ENCODE measurements at places on chromosomes 7 and 10. TPM values are rescaled to one million over a fixed set of nuclear protein-coding genes. Genes with fewer than 3 reads are reported as not detected.
A peak's percentile ranks its signal among the peaks of the same experiment; 100 is the strongest.

DNA sequence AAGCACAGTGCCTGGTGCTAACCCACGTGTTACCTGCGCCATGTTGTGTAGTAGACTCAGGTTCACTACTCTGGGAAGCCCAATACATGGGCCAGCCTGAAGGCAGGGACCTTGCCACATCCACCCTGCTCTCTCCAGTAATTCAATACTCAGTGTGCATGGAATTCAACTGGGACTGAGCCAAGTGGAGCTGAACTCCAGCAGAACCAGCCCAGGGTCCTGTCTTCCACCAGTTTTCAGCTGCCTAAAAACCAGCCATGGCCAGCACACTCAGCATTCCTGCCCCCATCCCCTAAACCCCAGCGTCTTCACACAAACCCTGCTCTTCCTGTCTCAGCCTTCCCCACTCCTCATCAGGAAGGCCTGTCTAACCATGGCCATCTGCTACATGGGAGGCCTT, 15.4 kb downstream of the FGF8 start:
- no peak for DNase-seq

DNA sequence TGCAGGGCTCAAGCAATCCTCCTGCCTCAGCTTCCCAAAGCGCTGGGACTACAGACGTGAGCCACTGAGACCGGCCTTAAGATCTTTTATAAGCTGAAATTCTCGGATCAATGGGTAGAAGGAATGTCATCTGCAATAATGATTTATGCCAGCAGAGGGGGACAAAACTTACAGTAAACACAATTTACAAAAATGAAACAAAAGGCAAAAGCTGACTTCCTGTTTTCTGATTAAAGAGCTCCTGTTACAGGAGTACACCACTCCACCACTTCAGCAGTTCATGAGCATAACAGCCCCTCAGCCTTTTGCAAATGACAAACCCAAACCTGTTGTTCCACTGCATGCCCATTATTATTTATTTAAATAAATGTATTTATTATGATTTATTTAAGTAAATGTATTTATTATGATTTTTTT, 88.5 kb upstream of the ATP6V0A4 start:
- peak; percentile 44 for DNase-seq

DNA sequence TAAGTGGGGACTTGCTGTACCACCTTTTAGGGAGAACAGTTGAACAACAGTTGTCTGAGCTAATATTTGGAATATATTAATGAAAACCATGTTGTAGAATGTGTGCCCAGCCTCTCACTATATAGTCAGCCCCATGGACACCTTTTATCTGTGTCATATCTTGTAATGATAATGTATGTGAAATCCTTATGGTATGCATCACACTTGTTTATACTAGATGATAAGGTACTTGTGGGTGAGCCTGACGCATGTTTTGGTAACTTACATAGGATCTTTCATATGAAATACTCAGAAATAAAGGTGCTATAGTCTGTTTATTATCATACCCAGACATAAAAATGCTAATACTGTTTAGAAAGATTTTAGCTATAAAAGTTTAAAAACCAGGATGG, 32.8 kb downstream of the CAMK1D start:
- DNase-seq = no peak

GRCh38 chr7:123398921-123399320, 135.5 kb downstream of the IQUB start:
- DNase-seq = no peak

The SFRP4 gene
- total RNA-seq = 16.2 TPM

The ABCA13 gene
- not detected for total RNA-seq
